ENCODE measurements at places on chromosomes 5 and 9.

DNA sequence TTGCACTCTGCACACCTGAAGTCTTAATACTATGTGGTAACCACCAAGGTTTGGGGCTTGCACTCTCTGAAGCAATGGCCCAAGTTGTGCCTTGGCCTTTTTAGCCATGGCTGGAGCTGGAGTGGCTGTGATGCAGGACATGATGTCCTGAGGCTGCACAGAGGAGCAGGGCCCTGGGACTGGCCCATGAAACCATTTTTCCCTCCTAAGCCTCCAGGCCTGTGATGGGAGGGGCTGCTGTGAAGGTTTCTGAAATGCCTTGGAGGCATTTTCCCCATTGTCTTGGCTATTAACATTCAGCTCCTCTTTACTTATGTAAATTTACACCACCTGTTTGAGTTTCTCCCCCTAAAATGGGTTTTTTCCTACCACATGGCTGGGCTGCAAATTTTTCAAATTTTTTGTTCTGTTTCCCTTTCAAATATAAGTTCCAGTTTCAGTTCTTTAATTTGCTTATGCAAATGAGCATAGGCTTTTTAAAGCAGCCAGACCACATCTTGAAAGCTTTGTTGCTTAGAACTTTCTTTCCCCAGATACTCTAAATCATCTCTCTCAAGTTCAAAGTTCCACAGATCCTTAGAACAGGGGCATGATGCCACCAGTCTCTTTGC lies 237.4 kb upstream of the DMAC1 start:
- no peak for DNase-seq

- no peak for DNase-seq
These were observed 227.3 kb downstream of the TMEM167A start for GRCh38 chr5:82849885-82850284.

GRCh38 chr5:179802950-179803562 lies 3.6 kb downstream of the MGAT4B start:
- DNase-seq = no peak

GRCh38 chr9:124808246-124808956 lies 31.5 kb downstream of the OLFML2A start:
- DNase-seq = no peak

DNA sequence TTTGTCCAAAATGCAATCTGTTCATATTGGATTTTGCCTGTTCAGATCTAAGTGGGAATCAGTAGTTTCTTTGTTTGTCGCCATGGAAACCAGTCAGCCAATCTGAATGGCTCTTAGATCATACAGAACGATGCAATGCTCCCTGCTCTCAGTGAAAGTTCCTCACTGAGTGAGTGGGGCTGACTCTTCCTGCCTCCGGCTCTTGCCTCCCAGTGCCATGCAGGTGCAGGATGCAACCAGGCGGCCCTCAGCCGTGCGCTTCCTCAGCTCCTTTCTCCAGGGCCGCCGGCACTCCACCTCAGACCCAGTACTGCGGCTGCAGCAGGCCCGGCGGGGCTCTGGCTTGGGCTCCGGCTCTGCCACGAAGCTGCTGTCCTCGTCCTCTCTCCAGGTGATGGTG lies at the start of gene PTPDC1:
PTPDC1 (plus strand) TSS at position 151 of the 400 bp plus-strand sequence; CDS start at position 218, 67 bp downstream.
- no peak for DNase-seq

DNA sequence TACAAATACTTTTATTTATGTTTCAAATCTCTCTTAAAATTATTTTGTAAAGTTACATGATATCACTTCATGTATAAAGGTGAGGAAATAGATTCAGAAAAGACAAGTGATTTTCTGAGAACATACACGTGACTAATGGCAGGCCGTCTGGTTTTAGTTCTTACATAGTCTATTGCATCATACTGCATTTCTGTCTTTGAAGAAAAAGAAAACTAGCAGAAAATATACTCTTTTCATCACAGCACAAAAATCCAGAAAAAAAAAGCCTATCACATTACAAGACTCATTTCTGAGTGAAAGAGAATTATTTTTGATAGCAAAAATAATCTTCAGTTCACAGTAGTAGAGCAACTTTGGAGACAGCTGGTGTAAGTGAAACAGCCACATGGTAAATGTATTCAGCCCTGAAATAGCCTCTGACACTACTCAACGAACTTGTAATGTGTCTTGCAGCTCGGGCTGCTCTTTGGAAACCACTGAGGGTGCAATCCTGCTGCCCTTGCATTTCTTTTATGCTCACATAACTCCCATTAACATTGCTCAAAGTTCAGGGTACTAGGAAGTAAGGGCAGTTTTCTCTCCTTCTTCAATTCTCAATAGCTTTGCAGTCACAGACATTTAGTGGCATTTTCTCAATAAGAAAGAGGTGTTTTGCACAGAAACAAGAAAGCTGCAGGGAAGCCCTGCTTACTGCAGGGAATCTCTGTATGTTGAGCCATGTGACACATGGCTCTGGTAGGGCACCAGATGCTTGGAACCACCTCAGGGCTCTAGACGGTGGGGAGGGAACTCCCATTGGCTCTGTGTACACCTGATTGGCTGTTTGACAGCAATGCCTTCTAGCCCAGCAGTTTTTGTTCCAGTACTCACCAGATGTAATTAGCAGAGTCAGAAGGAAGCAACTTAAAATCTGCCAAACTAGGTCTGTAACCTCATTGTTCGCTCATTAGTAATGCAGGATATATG lies 845.3 kb upstream of the PTPRD start:
- DNase-seq = no peak

- DNase-seq = no peak
These were observed 183.2 kb downstream of the FRMD3 start for GRCh38 chr9:83355024-83355444.

DNA sequence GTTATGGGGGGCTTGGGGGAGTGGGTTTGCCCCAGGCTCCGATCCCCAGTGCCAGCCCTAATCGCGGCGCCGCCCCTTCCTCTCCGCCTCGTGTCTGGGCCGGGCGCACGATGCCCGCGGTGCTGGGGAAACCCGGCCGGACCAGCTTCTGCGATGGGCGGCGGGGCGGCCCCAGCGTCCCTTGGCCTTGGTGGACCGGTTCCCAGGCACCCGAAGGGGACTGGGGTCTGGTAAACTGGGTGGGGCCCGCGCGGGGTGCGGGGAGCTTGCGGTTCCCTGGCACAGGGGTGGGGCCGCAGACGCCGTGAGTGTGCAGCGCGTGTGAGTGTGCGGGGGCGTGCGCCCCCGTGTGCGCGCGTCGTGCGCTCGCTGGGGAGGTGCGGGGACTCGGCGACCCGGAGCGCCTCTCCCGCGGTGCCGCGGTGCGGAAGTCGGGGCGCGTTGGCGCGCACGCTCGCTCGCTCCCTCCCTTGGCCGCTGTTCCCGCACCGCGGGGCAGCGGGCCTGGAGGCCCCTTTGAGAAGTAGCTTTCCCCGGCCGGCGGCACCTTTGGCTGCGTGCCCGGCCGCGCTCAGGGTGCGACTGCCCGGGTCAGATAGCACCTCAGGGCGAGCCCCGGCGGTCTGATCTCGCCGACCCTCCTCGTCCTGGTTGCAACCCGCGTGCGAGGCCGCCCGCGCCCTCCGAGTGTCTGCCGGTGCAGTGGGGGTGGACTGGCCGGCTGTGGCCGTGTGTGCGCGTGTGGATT lies 568 bp downstream of the MACIR start:
- DNase-seq = no peak

- DNase-seq = no peak
These were observed 59.0 kb downstream of the ALDH7A1 start for GRCh38 chr5:126535856-126536545.

DNA sequence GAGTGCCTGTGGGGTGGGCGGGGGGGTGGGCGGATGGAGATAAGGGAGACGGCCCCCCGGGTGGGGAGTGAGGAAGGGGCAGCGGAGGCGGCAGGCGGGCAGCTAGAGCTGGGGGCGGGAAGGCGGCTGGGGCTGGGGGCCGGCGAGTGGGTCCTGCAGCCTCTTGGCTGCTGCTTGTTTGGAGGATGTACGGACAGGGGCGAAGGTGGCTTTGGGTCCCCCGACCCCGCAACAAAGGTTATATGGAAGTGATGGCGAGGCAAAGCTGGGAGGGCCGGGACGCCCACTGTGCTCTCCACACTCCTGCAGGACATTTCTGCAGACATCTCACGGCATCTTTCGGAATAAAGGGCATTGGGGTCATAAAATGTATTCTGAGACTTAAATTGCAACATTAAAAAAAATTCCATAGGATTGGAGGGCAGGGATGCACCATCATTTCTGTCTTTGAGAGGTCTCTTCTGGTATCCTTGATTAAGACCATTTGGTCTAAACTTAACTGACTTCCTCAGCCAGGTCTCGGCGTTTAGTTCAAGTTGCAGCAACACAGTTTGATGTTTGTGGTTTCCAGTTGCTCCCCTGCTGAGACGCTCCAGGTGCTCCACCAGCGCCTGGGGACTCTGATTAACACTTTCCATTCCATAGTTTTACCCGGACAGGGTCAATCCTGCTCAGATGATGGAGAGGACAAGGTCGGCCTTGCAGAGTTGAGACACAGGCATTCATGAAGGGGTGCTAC lies 101.6 kb upstream of the SSBP2 start:
- peak; percentile 71 for DNase-seq

GRCh38 chr5:178355671-178356070 lies 123.1 kb upstream of the PHYKPL start:
- no peak for DNase-seq

GRCh38 chr9:19513671-19514275 lies 105.0 kb downstream of the ACER2 start:
- DNase-seq = no peak

GRCh38 chr9:71607461-71607881 lies 160.8 kb downstream of the CEMIP2 start:
- no peak for DNase-seq

DNA sequence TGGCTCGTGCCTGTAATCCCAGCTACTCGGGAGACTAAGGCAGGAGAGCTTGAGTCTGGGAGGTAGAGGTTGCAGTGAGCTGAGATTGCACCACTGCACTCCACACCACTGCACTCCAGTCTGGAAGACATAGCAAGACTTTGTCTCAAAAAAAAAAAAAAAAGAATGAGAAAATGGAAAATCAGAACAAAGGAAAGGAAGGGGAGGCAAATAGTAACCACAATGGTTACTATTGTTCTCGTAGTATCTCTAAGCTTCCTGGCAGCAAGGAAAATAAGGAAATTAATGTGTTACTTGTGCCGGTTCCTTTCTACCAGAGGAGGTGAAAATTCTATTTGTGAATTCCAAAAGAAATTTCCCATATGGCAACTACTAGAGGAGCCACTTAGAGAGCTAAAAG lies 48.5 kb upstream of the BNC2 start:
- no peak for DNase-seq

- DNase-seq = no peak
These were observed 13.4 kb upstream of the LTC4S start for GRCh38 chr5:179780362-179780761.

- no peak for DNase-seq
These were observed 182.0 kb upstream of the KLF4 start for GRCh38 chr9:107671588-107671987.

- DNase-seq = no peak
These were observed 124.3 kb downstream of the TEX10 start for GRCh38 chr9:100228352-100228869.

DNA sequence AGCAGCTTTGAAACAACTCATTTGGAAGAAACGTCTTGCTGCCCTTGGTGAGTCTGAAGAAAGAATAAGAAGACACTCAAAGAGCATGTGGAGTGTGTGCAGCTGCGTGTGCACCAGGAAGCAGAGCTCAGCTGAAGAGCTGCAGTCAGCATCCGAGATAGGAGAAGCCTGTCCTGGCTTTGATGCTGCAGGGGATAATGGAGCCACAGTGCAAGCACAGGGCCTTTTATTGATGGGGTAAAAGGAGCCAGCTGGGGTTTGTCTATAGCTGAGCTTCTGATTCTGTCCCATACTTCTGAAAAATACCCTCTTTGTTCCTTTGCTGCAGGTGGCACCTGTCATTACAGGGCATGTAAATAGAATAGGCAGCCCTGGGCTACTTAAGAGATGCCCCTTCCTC lies 375.7 kb upstream of the ZNF462 start:
- DNase-seq = no peak

DNA sequence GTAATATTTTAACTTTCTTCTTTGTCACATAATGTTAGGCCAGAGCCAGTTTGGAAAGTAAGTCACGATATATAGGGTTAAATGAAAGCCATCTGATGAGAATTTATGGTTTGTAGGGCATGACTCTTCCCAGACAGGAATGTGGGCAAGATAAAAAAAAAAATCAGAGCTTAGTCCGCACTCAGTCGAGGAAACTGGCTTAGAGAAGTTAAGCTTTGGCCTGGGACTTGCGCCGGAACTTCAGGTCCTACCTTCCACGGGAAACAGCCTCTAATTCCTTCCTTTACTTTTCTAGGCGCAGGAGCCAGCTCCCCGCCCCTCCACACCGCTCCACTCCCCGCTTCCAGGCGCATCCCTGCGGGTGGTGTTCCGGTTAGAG lies 475 bp downstream of the DDX31 start:
- no peak for DNase-seq

- no peak for DNase-seq
These were observed 373.5 kb downstream of the KIAA0825 start for GRCh38 chr5:94244921-94245320.

DNA sequence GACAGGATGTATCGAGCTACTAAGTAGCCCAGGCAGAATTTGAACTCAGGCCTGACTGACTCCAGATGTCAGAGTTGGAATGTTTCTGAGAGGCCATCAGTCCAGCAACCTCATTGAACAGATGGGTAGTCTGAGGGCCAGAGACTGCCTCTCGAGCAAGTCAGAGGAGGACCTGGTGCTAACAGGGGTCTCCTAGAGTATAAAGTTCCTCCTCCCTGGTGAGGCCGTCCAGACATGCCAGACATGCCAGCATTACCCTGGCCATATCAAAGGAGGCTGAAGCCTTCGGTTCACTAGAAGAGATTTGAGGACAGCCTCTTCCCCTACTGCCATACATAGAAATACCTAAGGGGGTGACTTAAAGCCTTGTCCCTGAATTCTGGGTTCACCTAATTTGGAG lies 81.2 kb downstream of the ZNF618 start:
- no peak for DNase-seq

GRCh38 chr5:136132087-136132486 lies 558 bp upstream of the SMAD5 start:
- no peak for DNase-seq

- DNase-seq = no peak
These were observed 6.4 kb upstream of the EEIG1 start for GRCh38 chr9:127987103-127987614.

- DNase-seq = no peak
These were observed 90.2 kb downstream of the ANGPTL2 start for GRCh38 chr9:127032256-127032655.

DNA sequence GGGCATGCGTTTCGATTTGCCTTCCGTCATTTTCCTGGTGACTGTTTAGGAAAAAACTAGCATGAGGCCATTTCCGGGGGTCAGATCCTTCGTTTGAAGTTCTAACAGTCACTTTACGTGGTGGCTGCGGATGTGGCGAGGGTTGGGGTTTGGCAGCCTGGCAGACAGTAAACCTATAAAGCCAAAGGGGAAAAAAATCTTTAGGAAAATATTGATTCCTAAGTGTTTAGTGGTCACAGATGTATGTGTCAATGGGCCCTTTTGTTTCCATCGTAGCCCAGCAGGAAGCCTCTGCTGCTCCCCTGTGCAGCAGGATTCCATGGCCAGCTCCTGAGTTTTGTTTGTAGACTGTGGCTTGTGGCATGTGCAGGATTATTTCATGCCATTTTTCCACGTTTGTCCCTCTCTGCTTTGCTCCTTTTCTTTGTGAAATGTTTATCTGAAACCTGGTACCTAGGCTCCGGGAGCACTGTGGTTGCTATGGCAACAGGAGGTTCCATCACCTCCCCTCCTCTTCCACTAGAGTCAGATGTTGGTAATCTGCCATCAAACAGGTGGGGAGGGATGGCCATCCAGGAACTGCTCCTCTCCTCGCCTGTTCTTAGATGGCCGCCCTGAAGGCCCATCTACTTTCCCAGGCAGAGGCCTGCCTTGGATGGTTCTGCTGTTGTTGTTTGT lies 202.3 kb downstream of the AOPEP start:
- no peak for DNase-seq

- no peak for DNase-seq
These were observed 24.8 kb upstream of the CSF1R start for GRCh38 chr5:150111122-150111521.

- DNase-seq = no peak
These were observed 498 bp downstream of the HAUS6 start for GRCh38 chr9:19102181-19102630.
